Naive B cell (primary cell): ENCODE measurements at places on chromosomes 1 and 21. TPM values are rescaled to one million over a fixed set of nuclear protein-coding genes. Genes with fewer than 3 reads are reported as not detected.

GRCh38 chr1:208071435-208072031, 160.6 kb upstream of the CD34 start:
- DNase-seq = no peak

The ZNF670 gene
- 5.0 TPM for polyA plus RNA-seq

GRCh38 chr1:31374511-31375196, 1.8 kb upstream of the FABP3 start:
- DNase-seq = no peak

DNA sequence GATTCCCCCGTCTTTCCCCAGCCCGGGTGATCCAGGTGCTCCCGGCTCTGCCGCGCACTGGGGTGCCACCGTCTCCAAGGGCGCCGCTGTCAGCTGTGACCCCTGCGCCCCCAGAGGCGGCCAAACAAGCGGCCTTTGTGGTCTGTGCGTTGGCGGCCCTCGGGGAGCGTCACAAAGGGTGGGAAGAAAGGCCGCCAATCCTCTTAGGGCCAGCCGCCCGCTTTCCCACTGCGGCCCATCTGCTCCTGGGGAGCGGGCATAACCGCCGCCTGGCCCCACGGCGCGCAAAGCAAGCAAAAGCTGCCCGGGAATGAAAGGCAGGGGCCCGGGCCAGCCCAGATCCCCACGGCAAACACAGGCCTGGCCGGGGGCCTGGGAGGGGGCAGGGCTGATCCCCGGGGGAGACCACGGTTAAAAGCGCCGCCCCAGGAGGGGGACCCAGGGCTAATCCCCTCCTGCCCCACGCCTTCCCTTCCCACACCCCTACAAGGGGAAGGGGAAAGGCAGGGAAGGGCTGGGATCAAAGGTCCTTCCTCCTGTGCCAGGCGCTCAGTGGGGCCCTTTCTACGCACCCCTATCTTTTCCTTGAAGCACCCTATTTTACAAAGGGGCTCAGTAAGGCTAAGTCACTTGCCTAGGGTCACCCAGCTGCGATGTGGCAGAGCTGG, 24.0 kb downstream of the C1QB start:
- DNase-seq = no peak

The RASAL2 gene
- polyA plus RNA-seq = 0.43 TPM

- DNase-seq = no peak
These were observed 735 bp downstream of the NBL1 start for GRCh38 chr1:19644681-19645410.

DNA sequence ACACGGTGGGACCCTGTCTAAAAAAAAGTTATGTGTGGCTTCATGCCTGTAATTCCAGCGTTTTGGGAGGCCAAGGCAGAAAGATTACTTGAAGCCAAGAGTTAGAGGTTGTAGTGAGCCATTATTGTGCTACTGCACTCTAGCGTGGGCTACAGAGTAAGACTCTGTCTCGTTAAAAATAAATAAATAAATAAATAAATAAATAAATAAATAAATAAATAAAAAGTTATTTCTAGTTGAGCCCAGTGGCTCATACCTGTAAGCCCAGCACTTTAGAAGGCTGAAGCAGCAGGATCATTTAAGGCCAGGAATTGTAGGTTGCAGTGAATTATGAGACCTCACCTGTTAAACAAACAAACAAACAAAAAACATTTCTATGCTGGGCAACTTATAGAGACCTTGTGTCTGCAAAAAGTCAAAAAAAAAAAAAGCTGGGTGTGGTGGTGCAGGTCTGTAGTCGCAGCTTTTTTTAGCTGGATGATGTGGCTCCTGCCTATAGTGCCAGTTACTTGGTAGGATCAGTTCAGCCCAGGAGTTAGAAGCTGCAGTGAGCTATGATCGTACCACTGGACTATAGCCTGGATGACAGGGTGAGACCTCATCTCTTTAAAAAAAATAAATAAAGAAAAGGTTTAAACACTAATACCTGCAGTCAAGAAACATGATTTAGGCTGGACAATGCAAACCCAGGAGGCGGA, 25.6 kb downstream of the GON4L start:
- DNase-seq = no peak

The KCNA2 gene
- polyA plus RNA-seq = not detected

GRCh38 chr21:39631842-39632562, 19.3 kb downstream of the B3GALT5 start:
- DNase-seq = no peak

DNA sequence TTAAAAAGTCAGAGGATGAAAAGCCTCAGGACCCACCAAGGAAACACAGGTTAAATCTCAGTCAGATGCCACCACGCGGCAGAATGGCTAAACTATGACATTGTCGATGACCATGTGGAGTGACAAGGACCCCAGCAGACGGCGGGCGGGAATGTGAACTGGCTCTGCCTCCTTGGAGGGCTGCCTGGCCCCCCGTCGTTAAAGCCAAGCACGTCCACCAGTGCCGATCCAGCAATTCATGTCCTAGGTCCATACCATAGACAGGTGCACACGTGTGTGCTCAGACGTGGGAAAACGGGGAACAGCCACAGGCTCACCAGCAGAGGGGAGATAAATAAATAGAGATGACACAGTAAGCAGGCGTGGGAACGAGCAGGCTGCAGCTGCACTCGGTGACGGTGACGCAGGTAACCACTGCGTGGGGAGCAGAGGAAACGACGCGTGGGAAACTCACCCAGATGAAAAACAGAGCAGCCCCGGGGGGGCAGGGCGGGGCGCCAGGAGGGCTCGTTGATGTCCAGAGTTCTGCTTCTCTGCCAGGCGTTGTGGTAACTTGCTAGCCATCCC, 28.3 kb upstream of the PCBP3 start:
- DNase-seq = peak; percentile 63

The UBL4B gene
- not detected for polyA plus RNA-seq

The RPTN gene
- not detected for polyA plus RNA-seq

DNA sequence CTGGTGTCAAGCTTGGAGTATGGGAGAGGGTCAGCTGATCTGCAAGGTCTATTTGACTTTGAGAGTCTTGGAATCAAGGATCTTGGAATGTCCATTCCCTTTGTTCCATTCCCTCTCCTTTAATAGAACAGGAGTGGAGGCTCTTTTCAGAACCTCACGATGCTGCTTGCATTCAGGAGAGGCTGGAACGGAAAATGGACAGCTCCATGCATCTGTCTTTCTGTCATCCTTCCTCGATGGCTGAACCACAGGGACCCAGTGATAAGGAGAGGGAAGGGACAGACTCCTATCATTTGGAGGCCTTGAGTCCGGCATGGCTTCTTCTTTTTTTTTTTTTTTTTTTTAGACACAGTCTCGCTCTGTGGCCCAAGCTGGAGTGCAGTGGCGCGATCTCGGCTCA, 14.9 kb upstream of the LIN28A start:
- DNase-seq = no peak

The CALML6 gene
- polyA plus RNA-seq = not detected

The SLC25A34 gene
- 1.3 TPM for polyA plus RNA-seq

DNA sequence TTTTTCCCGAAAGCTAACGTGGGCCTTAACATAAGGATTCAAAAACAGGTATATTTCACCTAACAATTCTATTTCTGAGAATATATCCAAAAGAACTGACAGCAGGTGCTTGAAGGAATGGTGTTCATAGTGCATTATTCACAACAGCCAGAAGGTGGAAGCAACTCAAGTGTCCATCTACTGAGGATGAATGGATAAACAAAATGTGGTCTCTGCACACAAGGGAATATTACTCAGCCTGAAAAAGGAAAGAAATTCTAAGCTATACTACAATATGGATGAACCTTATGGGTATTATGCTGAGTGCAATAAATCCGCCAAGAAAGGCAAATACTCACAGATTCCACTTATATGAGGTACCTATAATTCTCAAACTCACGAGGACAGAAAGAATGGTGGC, 6.1 kb upstream of the RIPPLY3 start:
- DNase-seq = no peak

DNA sequence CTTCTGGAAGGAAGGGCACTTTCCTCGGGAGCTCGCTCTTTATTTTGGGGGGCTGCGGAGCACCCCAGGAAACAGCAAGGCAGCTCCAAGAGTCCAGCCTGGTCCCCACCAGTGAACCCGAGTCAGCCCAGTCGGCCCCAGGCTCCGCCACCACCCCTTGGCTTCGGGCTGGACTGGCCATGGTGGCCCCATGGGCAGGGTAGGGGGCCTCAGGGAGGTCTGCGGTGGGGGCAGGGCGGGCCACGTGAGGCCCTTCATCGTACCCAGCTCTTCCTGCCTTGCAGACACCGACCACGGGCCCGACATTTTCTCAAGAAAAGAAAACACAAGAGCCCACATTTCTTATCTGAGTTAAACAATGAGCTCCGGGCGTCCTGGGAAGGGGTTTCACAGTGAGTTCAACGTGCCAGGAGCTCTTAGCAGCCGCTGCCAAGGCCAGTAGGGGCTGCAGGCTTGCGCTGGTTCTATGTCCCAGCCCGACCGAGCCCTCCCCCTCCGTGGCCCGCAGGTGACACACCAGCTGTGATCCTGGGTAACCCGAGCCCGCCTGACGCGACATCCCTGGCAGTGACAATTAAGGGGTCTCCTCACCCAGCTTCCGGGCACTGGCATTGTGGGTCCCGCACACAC, 66.2 kb downstream of the PRDM16 start:
- no peak for DNase-seq

GRCh38 chr1:230028602-230029223, 38.3 kb upstream of the GALNT2 start:
- DNase-seq = no peak

The ABCA4 gene
- not detected for polyA plus RNA-seq

DNA sequence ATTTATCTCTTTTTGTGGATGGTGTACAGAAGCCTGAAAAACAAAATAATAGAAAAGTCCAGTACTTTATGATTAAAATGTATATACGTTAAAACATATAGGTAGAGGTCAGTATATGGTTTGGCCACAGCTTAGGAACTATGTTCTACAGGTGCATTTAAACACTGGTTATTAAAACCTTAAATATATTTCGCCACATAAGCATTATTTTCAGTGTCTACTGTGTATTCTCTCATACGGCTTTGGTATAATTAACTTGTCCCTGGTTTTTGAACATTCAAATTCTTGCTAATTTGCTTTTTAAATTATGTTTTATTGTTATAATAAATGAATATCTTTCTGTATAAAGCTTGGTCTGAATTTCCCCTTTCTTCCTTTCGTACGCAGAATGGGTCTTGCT, 87.9 kb downstream of the GTF2B start:
- no peak for DNase-seq

GRCh38 chr1:44903011-44903680, 60.1 kb upstream of the PTCH2 start:
- DNase-seq = no peak

The GBP7 gene
- polyA plus RNA-seq = not detected

DNA sequence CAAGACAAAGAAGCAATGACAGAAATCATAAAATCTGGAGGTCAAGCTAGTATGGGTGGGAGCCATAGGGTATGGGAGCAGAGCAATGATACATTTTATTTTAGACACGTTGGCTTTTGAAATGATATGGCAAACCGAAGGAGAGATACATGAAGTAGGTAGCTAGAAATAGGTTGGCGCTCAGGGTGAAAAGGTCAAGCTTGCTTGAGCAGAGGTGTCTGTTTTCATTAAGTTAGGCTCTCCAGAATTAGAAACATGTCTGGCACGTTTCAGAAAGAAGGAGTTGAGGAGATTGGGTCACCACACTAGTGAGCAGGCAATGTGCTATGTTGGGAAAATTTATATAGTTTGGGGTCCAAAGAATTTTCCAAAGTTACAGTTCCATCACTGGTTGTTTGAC, 151.4 kb downstream of the AMY1C start:
- no peak for DNase-seq

- DNase-seq = no peak
These were observed 25.5 kb downstream of the C1orf198 start for GRCh38 chr1:230842801-230843200.

The TNNT2 gene
- polyA plus RNA-seq = not detected

The TMEM240 gene
- not detected for polyA plus RNA-seq

DNA sequence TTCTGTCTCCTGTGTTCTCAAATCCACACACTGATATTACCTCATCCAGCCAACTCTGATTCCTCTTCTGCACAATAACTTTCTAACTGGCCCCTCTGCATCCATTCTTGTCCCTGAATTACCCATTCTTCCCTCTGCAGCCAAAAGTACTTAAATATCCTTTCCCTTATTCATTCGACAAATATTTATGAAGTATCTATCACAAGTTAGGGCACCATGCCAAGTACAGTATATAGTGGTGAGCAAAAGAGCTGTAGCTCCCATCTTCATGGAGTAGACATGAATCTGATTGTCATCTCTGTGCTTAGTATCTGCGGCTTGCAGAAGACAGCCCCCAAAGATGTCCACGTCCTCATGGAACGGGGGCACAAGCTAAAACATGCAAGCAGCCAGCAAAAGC, 316.8 kb downstream of the SETD4 start:
- DNase-seq = no peak

- no peak for DNase-seq
These were observed 146.9 kb downstream of the SLC30A10 start for GRCh38 chr1:219781491-219781890.

The PFKFB2 gene
- polyA plus RNA-seq = 5.5 TPM

The RIPPLY3 gene
- polyA plus RNA-seq = not detected

The DNAH14 gene
- polyA plus RNA-seq = 0.12 TPM

DNA sequence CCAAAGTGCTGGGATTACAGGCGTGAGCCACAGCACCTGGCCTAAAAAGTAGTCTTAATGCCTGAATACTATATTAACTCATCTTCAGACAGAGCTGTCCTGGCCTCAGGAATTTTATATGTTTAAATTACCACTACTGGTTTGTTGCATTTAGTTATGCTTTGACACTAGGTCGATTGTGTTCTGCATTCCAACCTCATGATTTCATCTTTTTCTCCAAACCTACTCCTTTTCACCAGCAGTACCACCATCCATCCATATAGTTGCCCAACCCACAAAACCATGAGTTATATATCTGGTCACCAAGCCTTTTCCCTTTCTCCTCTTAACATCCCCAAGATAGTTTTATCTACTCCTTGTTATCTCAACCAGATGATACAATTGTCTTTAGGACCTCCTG, 22.6 kb downstream of the FMO5 start:
- no peak for DNase-seq

The KRTAP25-1 gene
- not detected for polyA plus RNA-seq
